Fibroblast of upper back skin (primary cell): ENCODE measurements at places on chromosomes 2 and 18.

DNA sequence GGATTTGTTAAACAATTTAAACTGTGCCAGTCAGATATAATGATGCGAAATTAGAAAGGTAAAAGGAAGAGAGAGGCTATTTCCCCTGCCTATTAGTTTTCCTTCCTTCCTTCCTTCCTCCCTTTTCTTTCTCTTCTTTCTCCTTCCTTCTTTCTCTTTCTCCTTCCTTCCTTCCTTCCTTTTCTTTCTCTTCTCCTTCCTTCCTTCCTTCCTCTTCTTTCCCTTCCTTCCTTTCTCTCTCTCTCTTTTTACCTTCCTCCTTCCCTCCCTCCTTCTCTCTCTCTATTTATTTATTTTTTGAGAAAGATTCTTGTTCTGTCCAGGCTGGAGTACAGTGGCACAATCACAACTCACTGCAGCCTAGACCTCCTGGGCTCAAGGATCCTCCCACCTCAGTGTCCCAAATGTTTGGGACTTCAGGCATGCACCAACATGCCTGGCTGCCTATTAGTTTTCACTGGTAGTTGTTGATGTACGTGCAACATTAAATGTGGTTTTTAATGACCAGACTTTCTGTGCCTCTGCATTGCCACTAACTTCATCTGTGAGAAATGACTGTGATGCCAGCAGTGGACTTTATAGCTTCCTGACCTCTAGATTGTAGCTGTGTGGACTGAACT is 48.7 kb upstream of the NFE2L2 start:
- DNase-seq: no peak

GRCh38 chr2:7201851-7202250 is 284.6 kb downstream of the RNF144A start:
- DNase-seq: no peak

DNA sequence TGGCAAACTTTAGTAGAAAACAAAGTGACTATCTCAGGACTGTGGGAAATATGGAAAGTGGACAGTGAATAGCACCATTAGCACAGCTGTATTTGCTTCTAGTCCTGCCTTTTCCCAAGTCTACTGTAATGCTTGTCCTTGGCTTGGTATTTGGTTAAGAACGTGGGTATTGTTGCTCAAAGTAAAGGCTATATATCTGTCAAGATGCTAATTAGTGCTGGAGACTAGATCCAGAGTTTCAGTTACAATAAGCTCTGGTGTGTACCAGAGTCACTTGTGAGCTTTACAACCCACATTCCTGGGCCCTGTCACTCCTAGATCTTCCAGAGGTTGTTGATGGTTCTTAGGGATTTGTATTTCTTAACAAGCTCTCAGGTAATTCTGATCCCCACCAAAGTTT is 313.6 kb downstream of the SLC8A1 start:
- no peak for DNase-seq

DNA sequence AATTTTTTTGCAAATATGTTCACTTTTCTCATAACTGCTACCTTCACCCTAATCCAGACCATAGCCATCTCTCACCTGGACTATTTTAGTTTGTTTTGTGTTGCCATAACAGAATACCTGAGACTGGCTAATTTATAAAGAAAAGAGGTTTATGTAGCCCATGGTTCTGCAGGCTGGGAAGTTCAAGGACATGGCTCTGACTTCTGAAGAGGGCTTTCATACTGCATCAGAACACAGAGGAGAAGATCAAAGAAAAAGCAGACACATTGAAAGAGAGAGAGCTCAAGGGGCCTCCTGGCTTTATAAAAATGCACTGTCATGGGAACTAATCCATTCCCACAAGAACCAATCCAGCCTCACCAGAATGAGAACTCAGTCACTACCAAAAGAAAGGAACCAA is 25.0 kb upstream of the DDX18 start:
- DNase-seq: no peak

GRCh38 chr18:73431620-73432019 is 563.8 kb upstream of the NETO1 start:
- DNase-seq: no peak

GRCh38 chr2:236628981-236629605 is 59.5 kb downstream of the ACKR3 start:
- DNase-seq: no peak

- no peak for DNase-seq
Observed at GRCh38 chr18:32026491-32027086, 8.0 kb downstream of the RNF125 start.

GRCh38 chr2:19552270-19552669 is 193.8 kb upstream of the OSR1 start:
- no peak for DNase-seq

DNA sequence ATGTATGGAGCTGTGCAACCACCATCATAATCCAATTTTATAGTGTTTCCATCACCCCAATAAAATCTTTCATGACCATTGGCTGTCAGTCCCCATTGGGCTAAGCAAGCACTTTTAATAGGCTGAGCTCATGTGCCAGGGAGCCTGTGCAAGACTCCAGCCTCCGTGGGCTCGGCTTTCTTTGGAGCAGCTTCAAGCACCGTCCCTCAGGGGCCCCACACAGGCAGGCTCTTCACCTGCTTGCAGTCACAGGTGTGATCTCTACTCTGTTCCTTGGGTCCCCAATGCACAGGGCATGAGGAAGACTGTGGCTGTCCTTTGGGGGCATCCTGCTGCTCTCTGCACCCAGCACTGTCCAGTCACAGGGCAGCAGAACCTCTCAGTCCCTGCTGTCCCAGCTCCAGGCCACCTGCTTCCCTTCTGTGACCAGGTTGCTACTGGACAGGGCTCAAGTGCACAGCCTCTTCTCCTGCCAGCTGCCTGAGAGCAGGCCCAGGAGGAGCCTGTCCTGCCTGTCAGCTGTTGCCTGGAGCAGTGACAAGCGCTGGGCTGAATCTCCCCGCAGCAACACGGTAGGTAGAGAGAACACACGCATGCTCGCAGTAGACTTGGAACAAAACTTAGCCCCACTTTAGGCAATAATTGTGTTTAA is 40.7 kb upstream of the TMEM131 start:
- no peak for DNase-seq

- DNase-seq: no peak
Observed at GRCh38 chr2:108585436-108585835, 51.2 kb downstream of the LIMS1 start.

DNA sequence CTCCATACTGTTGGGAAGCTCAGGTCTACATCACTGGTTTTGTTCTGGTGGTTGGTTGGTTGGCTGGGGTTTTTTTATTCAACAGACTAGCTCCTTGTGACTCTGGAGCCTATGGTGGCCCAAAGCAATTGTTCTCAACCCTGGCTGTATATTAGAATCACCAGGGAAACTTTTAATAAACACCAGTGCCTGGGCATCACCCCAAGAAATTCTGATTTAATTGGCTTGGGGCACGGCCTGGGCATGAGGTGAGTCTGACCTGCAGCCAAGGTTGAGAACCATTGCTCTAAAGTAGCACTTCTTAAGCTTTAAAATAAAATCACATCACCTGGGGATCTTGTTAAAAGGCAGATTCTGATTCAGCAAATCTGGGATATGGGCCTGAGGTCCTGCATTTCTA is 184.1 kb downstream of the C1D start:
- DNase-seq: no peak

- no peak for DNase-seq
Observed at GRCh38 chr2:149021271-149021719, 17.2 kb upstream of the LYPD6B start.

DNA sequence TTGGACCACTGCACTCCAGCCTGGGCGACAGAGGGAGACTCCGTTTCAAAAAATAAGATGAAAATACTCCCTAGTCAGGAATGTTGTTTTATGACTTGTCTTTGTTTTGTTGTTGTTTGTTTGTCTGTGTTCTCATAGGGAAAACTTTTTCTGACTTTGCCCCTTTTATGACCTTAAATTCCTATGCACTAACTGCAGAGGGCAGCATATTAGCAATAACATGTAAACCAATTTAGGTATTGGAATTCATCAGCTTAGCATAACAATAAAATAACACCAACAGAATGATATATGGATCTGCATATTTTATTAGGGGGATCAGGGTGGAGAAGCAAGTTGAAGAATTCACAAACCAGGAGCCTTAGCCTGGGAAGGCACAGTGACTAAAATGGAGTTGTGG is 631.5 kb downstream of the SUCLG1 start:
- DNase-seq: no peak

- DNase-seq: no peak
Observed at GRCh38 chr2:155141418-155141817, 442.9 kb downstream of the KCNJ3 start.

DNA sequence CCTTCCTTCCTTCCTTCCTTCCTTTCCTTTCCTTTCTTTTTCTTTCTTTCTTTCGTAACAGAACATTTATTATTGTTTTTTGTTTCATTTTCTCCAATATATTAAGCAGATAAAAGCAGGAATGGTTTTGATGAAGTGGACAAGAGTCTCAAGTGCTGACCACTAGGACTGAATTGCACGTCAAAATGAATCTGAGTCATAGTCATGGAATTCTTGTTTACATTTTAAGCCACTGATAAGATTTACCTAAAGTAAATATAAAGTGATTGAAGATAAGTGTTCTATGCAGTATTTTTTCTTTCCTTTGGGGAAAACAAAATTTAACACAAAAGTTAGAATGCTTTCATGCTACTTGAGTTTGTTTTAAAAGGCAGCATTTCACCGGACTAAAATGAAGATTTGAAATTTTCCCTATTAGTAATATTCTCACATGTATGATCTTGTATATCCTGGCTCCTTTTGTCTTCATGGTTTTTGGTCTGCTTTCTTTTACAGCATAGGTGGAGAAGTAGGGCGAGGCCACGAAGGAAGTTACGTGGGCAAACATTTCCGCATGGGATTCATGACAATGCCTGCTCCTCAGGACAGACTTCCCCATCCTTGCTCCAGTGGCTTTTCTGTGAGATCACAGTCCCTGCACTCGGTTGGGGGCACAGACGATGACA is 113.5 kb downstream of the NYAP2 start:
- DNase-seq: peak; percentile 13
